ENCODE measurements at places on chromosomes 2 and 18.

GRCh38 chr18:12443551-12443950 lies 35.8 kb downstream of the PRELID3A start:
- DNase-seq: no peak

DNA sequence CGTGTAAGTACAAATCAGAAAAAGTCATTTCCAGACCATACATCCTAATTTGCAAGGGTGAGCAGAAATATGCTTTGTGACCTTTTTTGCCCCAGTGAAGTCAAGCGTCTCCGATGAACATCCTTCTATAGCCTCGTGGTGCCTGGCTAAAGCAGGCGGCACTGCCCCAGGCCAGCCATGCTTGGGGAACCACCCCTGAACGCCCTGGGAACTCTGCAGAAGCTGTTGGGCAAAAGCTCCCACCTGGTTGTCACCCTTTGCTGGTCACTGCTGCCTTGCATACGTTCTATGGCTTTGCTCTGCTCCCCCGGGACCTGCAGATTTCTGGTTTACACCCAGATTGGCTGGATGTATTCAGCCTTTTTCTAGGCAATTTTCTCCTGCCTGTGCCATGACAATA lies 256.4 kb downstream of the SS18 start:
- no peak for DNase-seq

GRCh38 chr2:201203916-201204654 lies 21.1 kb downstream of the CASP10 start:
- DNase-seq: no peak

DNA sequence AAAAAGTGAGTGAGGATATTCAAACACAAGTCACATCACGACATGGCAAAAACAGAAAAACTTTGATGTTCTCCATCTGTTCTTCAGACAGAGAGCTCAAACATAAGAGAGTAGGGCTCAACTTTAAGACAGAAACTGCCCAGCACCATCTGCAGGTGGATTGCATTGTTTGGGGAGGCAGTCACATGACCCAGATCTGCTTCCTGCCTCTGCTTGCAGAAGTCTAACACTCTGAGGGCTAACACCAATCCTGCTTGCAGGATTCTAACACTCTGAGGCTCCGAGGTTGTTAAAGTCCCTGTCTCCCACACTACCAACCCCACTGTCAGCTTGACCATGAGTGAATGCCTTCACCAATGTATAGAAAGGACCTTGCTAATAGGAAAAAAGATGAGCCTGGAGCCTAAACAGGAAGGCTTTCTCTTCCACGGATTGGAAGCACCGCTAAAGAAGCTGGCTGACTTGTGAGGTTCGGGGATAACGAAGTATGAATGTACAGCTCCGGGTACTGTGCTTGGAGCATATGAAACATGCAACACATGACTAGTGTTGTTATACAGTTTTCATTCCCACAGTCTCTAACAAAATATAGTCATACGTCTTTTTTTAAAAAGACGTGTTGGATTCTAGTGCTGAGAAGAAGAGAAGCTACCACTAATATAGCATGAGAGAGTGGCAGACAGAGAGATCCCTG lies 176.6 kb upstream of the CREB1 start:
- no peak for DNase-seq

GRCh38 chr2:234322766-234323465 lies 174.0 kb downstream of the ARL4C start:
- no peak for DNase-seq

GRCh38 chr18:25469489-25469888 lies 117.5 kb upstream of the ZNF521 start:
- DNase-seq: no peak

- no peak for DNase-seq
These were observed 155.9 kb downstream of the ESCO1 start for GRCh38 chr18:21444465-21445212.
